ENCODE measurements at places on chromosomes 2 and 18. TPM values are rescaled to one million over a fixed set of nuclear protein-coding genes. Genes with fewer than 3 reads are reported as not detected.

DNA sequence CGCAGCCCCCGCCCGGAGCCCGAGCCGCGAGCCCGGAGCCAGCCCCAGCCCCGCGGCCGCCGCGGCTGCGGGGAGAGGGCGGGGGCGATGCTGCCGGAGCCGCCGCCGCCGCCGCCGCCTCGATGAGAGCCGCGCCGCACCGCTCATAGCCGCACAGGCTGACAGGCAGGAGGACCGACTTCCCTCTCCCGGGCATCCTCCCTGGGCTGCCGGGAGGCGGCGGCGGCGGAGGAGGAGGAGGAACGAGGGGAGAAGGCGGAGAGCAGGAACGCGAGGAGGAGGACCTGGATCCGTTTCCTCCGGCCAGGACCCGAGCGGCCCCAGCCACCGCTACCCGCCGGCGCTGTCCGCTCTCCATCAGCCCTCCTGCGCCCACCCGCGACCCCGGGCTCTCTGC lies 370 bp downstream of the KLHL29 start:
- no peak for DNase-seq
- no peak overlapping the region for H3K4me3 ChIP-seq
- H3K36me3 ChIP-seq, result peaks cover 6% of the 10 kb centered on the region
- H3K27ac ChIP-seq, result no peak overlapping the region

GRCh38 chr2:26721115-26722032 lies 28.9 kb downstream of the KCNK3 start:
- no peak overlapping the region for H3K27ac ChIP-seq
- no peaks in the 10 kb centered on the region for H3K36me3 ChIP-seq
- no peaks in the 10 kb centered on the region for H3K27me3 ChIP-seq
- no peak for DNase-seq
- H3K4me3 ChIP-seq, result no peak overlapping the region

DNA sequence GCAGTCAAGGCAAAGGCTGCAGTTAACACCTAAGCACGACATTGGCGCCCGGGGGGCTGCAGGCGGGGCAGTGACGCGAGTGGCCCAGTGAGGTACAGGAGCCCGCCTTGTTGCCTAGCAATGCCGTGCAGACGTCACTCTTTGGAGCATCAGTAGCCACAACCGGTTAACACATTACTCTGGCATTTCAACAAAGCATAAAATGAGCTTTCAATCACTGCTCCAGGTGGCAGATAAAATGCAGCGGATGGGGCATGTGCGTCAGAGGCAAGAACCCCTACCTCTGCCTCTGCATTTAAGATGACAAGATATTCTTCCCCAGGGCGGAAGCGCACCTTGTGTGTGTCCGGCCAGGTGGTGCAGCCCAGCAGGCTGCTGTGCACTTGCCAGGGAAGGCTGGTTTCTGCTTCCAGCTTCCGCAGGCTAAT lies 139.4 kb downstream of the MTCL1 start:
- no peak overlapping the region for H3K4me3 ChIP-seq
- no peaks in the 10 kb centered on the region for H3K36me3 ChIP-seq
- no peaks in the 10 kb centered on the region for H3K4me1 ChIP-seq
- H3K27ac ChIP-seq, result no peak overlapping the region
- H3K27me3 ChIP-seq, result peaks cover 15% of the 10 kb centered on the region
- no peak for DNase-seq

SNED1 gene
- total RNA-seq, result 0.14 TPM

GRCh38 chr2:37740164-37740739 lies 68.8 kb upstream of the CDC42EP3 start:
- DNase-seq, result no peak
- no peaks in the 10 kb centered on the region for H3K4me1 ChIP-seq
- no peak overlapping the region for H3K4me3 ChIP-seq
- H3K27ac ChIP-seq, result no peak overlapping the region

DNA sequence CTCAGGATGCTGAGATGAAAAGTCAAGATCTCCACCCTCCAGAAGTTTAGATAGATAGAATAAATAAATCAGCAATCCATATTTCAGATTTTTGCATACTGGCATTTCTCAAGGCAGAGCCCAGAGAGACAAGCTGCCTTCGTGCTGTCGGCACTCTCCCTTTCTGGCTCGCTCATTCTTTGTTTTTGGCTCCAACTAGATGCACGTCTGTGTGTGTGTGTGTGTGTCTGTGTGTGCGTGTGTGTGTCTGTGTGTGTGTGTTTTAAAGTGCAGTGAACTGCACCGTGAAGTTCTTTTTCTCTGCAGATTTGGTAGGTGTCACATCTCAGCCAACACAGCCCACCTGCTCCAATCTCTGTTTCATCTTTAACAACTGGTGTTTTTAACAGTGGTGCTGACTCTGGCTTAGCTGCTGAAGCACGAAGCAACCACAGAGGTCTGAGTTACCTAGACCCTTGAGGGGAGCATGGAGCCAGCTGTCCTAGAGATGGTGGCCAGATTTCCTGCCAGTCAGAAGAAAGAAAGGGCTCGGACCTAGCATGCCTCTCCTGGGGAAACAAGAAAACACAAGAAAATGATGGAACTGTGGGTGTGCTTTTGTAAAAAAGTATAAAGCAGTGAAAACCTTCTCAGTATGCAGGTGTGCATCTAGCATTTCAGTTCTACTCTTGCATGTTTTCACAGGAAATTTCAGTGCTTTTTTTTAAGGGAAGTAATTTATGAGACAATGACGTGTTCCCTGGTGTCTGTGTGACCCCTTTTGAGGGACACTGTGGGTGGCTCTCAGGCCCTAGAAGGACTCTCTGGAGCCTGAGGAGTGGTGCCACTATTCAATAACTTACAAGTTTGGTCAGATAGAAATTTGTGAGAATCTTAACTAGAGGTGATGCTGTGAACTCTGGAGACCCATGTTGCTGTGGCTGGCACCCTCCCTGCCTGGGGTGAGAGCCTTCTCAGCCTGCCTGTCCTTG lies 364.3 kb downstream of the RNF144A start:
- peaks cover 15% of the 10 kb centered on the region for H3K27me3 ChIP-seq
- no peak overlapping the region for H3K27ac ChIP-seq
- H3K4me1 ChIP-seq, result no peaks in the 10 kb centered on the region
- H3K36me3 ChIP-seq, result no peaks in the 10 kb centered on the region
- H3K4me3 ChIP-seq, result no peak overlapping the region

DNA sequence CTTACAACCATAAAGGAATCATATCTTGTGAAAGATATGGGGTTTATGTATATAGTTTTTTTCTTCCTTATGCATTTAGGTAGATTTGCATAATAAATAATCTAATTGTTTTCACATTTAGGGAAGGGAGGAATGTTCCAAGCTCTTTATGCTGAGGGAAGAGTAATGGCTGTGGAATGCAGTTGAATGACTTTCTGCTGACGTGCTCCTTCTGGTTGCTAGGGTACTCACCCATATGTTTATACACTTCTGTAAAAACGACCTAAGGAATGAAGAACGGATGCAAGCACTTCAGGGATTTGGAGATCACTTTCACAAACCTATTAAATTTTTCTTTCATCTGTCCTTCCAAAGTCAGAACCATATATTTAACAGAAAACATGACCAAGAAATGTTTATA lies 29.2 kb upstream of the PPP4R1 start:
- H3K4me3 ChIP-seq, result no peak overlapping the region
- no peak overlapping the region for H3K27ac ChIP-seq
- H3K27me3 ChIP-seq, result peaks cover 6% of the 10 kb centered on the region
- no peak for DNase-seq

DNA sequence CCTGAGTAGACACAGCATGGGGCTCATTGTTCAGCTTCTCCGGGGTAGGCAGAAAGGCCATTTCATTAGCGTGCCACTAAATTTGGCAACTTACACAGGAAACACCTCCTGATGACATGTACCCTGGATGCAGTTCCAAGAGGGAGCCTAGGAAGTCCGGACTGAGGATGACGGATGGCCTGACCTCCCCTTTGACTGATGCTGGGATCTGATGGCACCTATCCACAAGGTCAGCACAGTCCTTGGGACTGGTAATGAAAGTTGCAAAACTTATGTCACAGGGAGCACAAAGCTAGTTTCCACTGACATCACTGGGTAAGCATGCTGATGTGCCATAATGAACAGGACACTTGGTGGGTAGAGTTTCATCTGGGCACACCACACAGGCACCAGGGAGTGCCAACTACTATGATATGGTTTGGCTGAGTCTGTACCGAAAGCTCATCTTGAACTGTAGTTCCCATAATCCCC lies 126.7 kb upstream of the ARL4C start:
- H3K27me3 ChIP-seq, result peaks cover 16% of the 10 kb centered on the region
- H3K4me3 ChIP-seq, result no peak overlapping the region
- H3K27ac ChIP-seq, result no peak overlapping the region
- no peaks in the 10 kb centered on the region for H3K36me3 ChIP-seq
- no peak for DNase-seq

DNA sequence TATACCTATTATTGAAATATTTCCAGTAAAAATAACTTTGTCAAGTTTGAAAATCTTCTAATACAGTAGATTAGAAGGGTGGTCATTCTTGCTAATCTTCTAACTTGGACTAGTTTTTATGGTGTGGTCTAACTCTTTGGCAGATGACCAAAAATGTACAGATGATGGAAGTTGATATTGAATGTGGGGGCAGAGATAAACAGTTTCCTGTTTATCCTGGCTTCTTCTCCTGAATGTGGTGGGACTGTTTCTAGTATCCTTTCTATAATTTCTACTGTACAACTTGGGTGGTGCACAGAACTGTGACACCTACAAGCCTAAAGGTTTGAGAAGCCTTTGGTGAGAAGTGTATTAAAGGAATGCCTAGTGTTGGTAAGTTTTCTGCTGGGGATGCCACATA lies 178.7 kb downstream of the PDE11A start:
- H3K4me3 ChIP-seq, result no peak overlapping the region
- no peaks in the 10 kb centered on the region for H3K36me3 ChIP-seq
- peaks cover 8% of the 10 kb centered on the region for H3K27me3 ChIP-seq

GRCh38 chr2:178884440-178884839 lies 77.2 kb upstream of the TTN start:
- no peaks in the 10 kb centered on the region for H3K27me3 ChIP-seq
- no peaks in the 10 kb centered on the region for H3K36me3 ChIP-seq
- H3K27ac ChIP-seq, result no peak overlapping the region
- no peak overlapping the region for H3K4me3 ChIP-seq
- H3K4me1 ChIP-seq, result no peaks in the 10 kb centered on the region
- DNase-seq, result no peak

HOXD8 gene
- total RNA-seq, result not detected

DNA sequence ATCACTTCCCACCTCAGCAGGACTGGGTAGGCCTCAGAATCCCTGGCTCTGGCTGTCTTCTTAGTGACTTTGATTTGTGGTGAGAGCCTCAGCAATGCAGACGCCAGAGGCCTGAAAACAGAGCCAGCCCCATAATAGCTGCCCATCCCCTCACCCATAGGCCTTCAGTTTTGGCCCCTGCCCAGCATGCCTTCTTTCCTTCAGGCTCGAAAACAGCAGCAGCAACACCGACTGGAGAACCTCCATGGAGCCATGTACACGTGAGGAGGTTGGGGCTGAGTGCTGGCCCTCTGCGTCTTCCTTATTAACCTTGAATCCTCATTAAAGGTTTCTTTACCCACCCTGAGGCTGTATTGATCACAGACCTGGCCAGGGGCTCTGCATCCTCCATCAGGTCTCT lies 1.7 kb downstream of the RNF181 start:
- H3K27me3 ChIP-seq, result no peaks in the 10 kb centered on the region
- H3K36me3 ChIP-seq, result no peaks in the 10 kb centered on the region
- no peak overlapping the region for H3K27ac ChIP-seq
- no peak for DNase-seq

GRCh38 chr18:11073971-11074370 lies 75.4 kb downstream of the PIEZO2 start:
- no peaks in the 10 kb centered on the region for H3K36me3 ChIP-seq
- DNase-seq, result no peak
- peaks cover 2% of the 10 kb centered on the region for H3K27me3 ChIP-seq
- H3K4me3 ChIP-seq, result no peak overlapping the region
- no peak overlapping the region for H3K27ac ChIP-seq
- H3K4me1 ChIP-seq, result no peaks in the 10 kb centered on the region

DNA sequence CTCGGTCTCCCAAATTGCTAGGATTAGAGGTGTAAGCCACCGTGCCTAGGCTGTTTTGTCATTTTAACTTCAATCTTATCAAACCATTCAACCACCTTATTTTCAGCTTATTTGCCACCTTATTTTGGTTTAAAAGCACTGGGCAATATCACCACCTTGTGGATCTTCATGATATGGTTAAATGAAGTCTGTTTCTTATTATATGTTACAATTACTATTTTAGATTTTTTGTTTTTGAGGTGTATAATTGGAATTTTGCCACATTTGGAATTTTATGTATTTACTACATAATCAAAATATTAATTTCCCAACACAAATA lies 43.8 kb upstream of the SCN9A start:
- H3K36me3 ChIP-seq, result no peaks in the 10 kb centered on the region
- no peak overlapping the region for H3K27ac ChIP-seq
- no peaks in the 10 kb centered on the region for H3K27me3 ChIP-seq
- no peak overlapping the region for H3K4me3 ChIP-seq
- DNase-seq, result no peak

GRCh38 chr2:47096451-47096850 lies 58.7 kb downstream of the STPG4 start:
- H3K4me3 ChIP-seq, result no peak overlapping the region
- no peaks in the 10 kb centered on the region for H3K27me3 ChIP-seq
- no peaks in the 10 kb centered on the region for H3K36me3 ChIP-seq
- DNase-seq, result no peak

ACMSD gene
- not detected for total RNA-seq

TMEM247 gene
- not detected for total RNA-seq
